Endothelial cell of umbilical vein (primary cell): ENCODE measurements at places on chromosomes 3 and 15. TPM values are rescaled to one million over a fixed set of nuclear protein-coding genes. Genes with fewer than 3 reads are reported as not detected.

LHFPL4 gene
- not detected in 2 replicates for total RNA-seq

LCTL gene
- not detected in 2 replicates for total RNA-seq

GNAI2 gene
- 767 and 773 TPM in 2 replicates for total RNA-seq

TTC23 gene
- 18.6 and 27.3 TPM in 2 replicates for total RNA-seq
